AG04450 (cell line): ENCODE measurements at places on chromosomes 5 and 9. TPM values are rescaled to one million over a fixed set of nuclear protein-coding genes. Genes with fewer than 3 reads are reported as not detected.

- DNase-seq, result no peak
These were observed at the start of gene UNC5A for GRCh38 chr5:176810081-176810597. UNC5A (plus strand) TSS chr5:176810559; CDS start chr5:176810751, 192 bp downstream.

- DNase-seq, result no peak
These were observed 96.8 kb downstream of the FBXO4 start for GRCh38 chr5:42021923-42022322.

- DNase-seq, result no peak
These were observed 92.2 kb downstream of the ZNF462 start for GRCh38 chr9:106954974-106955850.

- DNase-seq, result no peak
These were observed 12.5 kb downstream of the LECT2 start for GRCh38 chr5:135942202-135942771.

DNA sequence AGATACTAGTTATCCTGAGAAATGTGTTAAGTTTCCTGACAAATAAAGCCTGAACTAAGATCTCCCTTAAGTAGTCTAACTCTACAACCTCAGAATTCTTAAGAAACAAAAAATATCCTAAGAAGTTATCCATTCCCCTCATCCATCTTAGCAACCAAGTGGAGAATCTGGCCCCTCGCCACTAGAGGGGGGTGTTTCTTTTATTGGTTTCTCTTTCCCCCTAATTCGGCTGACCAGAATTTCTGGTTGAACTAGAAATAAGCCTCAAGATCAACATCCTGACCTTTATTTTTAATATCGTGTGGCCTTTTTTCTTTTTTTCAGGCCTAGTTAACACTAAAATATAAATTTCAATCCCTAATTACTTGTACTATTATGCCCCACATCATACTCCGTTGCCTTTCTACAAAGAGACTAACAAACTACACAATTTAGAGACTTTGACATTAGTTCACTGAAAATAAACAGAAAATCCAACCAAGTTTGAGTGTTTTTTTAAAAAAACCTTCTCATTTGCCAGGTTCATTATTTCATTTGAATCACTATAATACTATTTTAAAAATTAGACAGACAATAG lies 14.3 kb upstream of the NR4A3 start:
- no peak for DNase-seq

GRCh38 chr9:1198085-1198484 lies 147.9 kb downstream of the DMRT2 start:
- no peak for DNase-seq

- no peak for DNase-seq
These were observed 113.6 kb downstream of the DEPDC1B start for GRCh38 chr5:60586307-60586901.

GRCh38 chr5:27701931-27702903 lies 663.8 kb upstream of the CDH9 start:
- no peak for DNase-seq

DNA sequence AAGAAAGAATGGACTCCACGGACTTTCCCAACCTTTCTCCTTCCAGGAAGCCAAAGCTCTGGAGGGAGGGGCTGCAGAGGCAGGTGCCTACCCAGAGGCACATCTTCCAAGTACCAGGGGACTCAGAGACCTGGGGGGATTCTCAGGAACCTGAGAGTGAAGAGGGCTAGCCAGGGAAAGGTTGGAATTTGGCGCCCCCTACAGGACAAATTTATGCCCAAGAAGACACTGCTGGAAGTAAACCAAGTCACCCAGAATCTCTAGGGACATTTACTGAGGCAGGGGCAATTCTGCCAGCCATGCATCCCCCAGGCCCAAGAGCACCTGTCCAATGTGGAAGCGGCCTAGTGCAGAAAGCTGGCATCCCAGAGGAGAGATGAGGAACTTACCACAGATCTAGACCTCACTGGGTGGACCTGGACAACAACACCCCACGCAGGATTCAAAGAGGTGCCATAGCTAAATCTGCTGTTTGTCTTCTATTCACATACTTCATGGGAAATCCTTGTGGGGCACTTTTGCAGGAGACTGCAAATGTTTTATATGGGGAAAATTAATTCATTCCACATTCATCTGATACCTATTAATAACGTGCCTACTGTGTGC lies 25.9 kb upstream of the IDNK start:
- DNase-seq, result no peak

- no peak for DNase-seq
These were observed 3.1 kb upstream of the GNA14 start for GRCh38 chr9:77651203-77651602.

DNA sequence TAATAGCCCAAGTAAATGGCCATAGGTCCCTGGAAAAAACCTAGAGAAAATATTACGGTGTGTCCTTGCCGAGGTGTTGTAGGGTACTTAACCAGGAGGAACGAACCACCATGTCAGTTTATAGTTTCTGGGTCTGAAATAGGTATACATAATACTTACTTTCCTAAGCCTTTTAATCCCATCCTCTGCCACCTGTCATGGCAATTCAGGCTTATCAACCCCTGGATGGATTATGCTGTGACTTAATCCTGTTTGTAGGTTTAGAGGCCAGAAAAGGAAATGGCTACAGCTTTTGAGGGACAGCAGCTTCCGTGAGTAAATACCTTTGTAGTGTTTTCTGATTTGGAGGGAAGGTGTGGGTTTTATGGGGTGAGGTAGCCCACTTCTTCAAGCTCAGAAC lies 89.1 kb upstream of the PTPRD start:
- no peak for DNase-seq

- no peak for DNase-seq
These were observed 176.6 kb upstream of the TBCA start for GRCh38 chr5:77952636-77953212.

GRCh38 chr9:135388530-135388929 lies 91.1 kb upstream of the PPP1R26 start:
- DNase-seq, result no peak

DNA sequence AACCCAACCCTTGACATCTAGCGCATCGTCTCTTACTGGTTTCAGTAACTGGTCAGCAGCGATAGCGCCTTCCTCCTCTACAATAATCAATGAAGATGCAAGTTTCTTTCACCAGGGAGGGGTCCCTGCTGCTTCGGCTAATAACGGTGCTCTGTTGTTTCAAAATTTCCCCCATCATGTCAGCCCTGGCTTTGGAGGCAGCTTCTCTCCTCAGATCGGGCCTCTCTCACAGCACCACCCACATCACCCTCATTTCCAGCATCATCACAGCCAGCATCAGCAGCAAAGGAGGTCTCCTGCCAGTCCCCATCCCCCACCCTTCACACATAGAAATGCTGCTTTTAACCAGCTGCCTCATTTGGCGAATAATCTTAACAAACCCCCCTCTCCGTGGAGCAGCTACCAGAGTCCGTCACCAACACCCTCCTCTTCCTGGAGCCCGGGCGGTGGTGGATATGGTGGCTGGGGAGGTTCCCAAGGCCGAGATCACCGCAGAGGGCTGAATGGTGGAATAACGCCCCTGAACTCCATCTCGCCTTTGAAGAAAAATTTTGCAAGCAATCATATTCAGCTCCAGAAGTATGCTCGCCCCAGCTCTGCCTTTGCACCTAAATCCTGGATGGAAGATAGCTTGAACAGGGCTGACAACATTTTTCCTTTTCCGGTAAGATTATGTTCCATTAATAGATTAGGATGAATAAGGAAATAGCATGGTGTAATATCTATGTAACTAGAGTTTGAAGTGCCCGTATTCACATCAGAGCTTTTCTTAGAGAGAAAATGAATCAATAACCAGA lies 2.2 kb downstream of the CPEB4 start:
- DNase-seq, result no peak

TLE1 gene
- 42.8 and 44.0 TPM in 2 replicates for polyA plus RNA-seq

DAB2IP gene
- 20.4 and 20.5 TPM in 2 replicates for polyA plus RNA-seq

ADGRD2 gene
- polyA plus RNA-seq, result not detected in 2 replicates
